Keratinocyte (primary cell): ENCODE measurements at places on chromosomes 12 and 14. TPM values are rescaled to one million over a fixed set of nuclear protein-coding genes. Genes with fewer than 3 reads are reported as not detected.

DNA sequence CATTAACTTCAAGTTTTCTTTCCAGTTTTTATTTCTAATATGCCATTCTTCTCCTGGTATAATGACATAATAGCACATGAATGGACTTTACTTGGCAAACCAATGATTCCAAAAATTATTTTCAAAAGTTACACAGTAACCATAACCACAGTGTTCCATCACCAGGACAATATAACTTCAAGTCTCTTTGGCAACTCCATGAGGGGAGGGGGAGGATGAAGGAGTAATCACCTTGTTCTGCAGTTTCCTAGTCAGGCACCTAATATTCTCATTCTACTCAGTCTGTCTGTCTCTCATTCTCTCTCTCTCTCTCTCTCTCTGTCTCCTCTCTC, 66.6 kb downstream of the BTG1 start:
- no peak for DNase-seq

- DNase-seq, result no peak
Measured at GRCh38 chr12:108724054-108724889, 7.0 kb downstream of the CORO1C start.

DNA sequence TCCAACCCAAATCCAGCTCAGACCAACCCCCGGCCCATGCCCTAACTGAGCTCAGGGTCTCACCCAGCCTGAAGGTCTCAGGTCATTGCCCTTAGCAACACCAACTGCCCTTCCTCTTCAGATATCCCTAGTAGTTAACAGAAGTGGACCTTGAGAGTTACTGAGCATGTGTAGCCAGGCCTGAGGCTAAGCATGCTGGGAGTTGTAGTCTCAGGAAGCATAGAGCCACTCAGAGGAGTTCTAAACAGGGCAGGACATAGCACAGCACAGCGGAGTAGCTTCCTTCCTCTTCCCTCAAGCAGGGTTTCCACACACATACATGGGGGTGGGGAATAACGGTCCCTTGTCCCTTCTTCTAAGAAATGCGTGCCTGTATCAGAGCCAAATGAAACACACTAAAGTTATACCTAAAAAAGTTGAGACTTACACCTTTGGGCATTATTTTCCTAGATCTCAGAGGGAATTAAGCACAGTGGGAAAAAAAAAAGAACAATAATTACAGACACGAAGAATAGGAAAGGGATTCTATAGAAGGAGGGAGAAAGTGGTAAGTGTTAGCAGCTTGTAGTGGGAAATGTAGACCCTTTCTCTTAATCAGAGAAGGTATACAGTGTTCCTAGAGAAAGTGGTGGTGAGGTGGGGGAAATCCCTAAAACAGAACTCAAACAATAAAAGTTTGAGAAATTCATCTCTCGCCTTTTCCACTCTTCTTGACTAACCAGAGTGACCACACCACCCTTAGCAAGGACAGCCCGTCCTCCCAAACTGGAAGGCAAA, 4.4 kb downstream of the KMT2D start:
- DNase-seq, result peak; percentile 36

The SMCO2 gene
- polyA plus RNA-seq, result 0.22 to 0.70 TPM (median 0.49 TPM) in 3 replicates

DNA sequence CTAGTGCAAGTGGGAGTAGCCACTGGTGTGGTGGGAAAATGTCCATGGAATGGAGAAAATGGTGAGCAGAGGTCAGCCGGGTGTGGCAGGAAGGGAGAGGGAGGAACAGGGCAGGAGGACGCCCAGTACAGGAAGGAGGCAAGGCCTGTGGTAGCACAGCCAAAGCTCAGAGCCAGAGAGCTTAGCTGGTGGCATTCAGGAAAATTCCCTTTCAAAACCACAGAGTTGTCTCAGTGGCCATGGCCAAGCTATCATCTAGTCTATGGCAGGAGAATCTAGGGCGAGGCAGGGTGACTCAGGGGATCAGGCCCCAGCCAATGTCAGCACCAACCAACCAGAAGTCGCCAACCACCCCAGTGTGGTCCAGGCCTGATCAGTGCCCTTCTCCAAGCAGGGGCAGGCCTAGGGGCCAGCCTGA, 67.7 kb upstream of the DDX11 start:
- no peak for DNase-seq

DNA sequence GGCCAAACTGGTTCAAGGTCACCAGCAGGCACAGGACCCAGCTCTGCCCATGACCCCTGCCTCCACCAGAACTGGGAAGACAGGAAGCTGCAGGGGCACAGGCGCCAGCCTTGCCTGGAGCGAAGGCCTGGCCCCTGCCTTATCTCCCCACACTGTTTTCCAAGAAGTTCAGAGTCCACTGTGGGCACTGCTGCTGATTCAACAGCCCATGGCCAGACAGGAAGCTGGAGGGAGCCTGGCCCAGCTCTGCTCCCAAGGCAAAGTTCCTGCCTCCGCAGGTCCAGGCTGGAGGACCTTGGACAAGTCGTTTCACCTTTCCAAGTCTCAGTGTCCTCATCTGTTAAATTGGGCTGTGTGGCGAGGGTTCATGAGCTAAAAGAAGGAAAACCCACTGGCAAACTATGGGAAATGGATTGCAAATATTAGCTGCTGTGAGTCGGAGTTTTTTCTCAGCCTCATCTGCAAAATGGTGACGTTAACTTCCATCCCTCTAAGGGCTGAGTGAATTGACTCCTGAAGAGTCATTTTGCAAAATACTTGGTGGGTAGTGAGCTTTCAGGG, 1.2 kb downstream of the PHETA1 start:
- DNase-seq, result no peak

GRCh38 chr14:53780051-53780555, 176.5 kb downstream of the BMP4 start:
- no peak for DNase-seq

GRCh38 chr12:123097561-123098084, 53.3 kb downstream of the PITPNM2 start:
- no peak for DNase-seq

GRCh38 chr12:54958048-54958658, 26.4 kb downstream of the TESPA1 start:
- peak; percentile 54 for DNase-seq

DNA sequence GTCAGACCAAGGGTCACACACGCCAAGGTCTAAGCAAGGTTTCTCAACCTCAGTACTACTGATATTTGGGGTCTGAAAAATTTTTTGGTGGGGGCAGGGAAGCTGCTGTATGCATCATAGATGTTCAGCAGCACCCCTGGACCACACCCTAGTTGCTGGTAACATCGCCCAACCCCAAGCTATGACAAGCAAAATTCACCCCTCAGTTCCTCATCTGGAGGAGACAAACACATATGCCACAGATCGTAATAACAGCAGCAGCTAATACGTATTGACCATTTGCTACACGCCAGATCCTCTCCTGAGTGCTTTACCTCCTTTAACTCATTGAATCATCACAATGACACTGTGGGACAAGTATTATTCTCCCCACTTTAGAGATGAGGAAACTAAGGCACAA, 46.4 kb downstream of the ACTN1 start:
- no peak for DNase-seq

The FAIM2 gene
- 0.07 TPM in 1 of 3 replicates, not detected in the others for polyA plus RNA-seq

DNA sequence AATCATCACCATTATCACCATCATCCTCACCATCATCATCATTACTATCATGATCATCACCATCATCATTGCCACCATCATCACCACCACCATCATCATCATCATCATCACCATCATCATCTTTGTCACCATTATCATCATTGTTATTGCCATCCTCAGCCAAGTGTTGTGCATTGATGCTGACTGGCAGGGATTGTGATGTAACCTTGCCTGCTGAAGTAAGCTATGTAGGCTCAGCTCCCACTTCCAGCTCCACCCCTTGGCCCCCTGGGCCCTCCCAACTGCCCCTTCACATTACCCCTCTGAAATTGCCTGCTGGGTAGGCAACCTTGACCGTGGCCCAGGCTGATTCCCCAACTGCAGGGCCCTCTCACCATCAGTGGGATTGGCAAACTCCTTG, 37.6 kb downstream of the SVOP start:
- no peak for DNase-seq

The NELL2 gene
- 0.23 to 0.58 TPM (median 0.40 TPM) in 3 replicates for polyA plus RNA-seq

The GPD1 gene
- 0.13 to 0.22 TPM (median 0.17 TPM) in 3 replicates for polyA plus RNA-seq

DNA sequence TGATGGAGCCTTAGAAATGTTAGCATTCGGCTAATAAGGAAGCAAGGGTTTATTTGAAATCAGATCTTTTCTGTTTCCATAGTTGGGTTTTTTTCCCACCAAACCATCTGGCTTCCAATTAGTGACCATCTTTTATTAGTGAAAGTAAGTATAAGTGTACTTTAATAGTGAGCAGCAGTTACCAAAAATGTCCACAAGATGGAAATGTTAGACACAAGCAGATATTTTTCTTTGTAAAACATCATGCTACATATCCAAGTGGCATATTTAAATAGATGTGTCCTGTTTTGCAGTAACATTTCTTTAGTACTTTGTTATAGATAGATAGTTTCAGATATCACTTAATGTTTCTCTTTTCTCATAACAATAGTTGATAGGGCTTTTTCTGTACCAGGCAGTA, 28.8 kb downstream of the YEATS4 start:
- no peak for DNase-seq

The MYL2 gene
- 0.08 to 0.41 TPM in 2 of 3 replicates, not detected in the other for polyA plus RNA-seq

The CYP27B1 gene
- 19.0 to 40.5 TPM (median 33.6 TPM) in 3 replicates for polyA plus RNA-seq

The OXA1L gene
- 129 to 150 TPM (median 130 TPM) in 3 replicates for polyA plus RNA-seq

DNA sequence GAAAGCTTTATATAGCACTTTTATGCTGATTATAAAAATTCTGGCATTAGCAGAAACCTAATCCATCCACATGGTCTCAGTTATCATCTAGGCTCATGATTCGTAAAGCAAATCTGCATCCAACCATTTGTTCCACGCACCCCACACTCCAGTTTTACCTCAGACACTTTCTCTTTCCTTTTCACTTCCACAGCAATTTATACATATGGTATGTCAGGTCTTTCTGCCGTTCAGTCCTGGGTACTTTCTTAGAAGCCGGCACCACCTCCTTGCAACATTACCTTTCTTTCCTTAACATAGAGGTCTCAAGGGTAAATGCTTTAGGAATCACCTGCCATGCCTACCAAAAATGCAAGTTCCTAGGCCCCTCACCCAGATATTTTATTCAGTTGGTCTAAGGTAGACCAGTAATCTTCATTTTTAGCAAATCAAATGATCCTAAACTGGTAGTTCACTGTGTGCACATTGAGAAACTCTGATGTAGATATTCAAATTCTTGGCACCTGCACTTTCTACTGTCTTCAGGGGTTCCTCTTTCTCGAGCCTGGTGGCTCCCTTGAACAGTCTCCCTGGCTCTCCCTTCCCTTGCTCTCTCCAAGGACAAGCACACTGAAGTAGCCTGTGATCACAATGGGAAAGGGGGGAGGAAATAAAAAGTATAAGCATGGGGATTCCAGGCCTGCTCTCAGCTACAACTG, 2.8 kb upstream of the KRAS start:
- no peak for DNase-seq

DNA sequence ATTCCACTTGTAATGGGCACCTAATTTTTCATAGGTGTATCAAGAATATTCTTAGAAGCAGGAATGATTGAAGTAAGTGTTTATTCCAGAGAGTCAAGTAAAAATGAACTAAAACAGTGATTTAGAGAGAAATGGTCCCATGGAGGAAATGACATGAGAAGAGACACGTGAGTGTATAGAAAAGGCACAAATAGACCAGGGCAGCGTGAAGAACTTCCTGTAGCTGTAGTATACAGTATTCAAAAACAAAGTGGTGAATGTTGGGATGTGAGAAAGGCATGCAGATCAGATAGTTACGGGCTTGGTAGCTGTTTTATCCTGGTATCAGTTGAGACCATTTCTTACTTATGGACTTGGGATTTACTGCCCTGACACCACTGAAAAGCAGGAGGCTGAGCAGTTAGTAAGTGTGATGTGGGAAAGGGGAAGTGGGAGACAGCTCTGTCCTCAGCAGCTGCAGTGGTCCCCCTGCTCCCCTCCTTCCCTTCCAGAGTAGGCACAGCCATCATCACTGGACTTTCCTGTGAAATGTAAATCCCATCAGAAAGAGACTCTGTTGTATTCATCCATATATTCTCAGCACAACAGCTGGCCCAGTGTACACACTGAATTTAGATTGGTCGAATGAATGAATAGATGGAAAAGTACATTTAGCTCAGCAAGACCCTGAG, 16.8 kb upstream of the TESPA1 start:
- DNase-seq, result no peak

GRCh38 chr14:22384167-22384549, 204.9 kb downstream of the DAD1 start:
- no peak for DNase-seq

DNA sequence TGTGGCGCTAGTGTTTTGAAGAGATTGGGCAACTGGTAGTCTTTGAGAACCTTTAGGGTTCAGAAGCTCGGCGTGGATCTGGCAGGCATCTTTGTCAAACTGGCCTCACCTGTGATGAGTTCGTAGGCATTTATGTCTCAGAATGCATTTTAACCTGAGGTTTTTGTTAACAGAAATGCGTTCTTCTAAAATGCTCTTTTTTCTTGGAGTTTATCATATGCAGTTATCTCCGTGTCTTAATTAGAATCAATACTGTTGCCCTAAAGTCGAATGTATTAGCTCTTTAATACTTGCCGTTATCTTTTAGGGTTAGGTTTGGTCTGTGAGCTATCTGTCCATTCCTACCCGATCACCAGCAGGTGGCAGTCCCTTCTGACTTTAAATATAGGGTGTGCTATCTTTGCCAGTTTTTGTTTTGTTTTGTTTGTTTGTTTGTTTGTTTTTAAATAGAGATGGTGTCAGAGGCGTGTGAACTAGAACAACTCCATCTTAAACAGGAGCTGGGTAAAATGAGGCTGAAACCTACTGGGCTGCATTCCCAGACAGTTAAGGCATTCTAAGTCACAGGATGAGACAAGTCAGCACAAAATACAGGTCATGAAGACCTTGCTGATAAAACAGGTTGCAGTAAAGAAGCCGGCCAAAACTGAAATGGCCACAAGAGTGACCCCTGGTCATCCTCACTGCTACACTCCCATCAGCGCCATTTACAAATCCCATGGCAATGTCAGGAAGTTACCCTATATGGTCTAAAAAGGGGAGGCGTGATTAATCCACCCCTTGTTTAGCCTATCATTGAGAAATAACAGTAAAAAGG, 1.4 kb downstream of the ATF1 start:
- DNase-seq, result no peak

The ADGRD1 gene
- polyA plus RNA-seq, result not detected in 3 replicates

The ABCC9 gene
- polyA plus RNA-seq, result under 0.01 to 0.01 TPM in 2 of 3 replicates, not detected in the other

DNA sequence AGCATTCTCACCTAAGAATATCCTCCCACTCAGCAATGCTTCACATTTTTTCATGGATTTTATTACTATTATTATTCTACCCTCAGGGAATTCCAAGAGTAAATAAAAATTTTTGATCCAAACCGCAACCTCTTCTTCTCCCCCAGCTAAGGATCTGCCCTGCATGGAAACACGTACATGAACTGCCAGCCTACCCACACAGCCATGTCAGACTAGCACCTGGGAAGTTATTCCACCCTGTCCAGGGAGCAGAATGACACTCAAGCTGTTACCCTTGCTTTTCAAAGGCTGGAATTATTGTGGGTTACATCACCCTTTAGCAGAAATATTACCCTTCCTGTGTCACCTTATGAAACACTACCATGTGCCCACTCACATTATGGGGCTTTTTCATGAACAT, 227.3 kb upstream of the USP15 start:
- DNase-seq, result no peak

The GUCY2C gene
- 0.03 to 0.06 TPM (median 0.03 TPM) in 3 replicates for polyA plus RNA-seq

DNA sequence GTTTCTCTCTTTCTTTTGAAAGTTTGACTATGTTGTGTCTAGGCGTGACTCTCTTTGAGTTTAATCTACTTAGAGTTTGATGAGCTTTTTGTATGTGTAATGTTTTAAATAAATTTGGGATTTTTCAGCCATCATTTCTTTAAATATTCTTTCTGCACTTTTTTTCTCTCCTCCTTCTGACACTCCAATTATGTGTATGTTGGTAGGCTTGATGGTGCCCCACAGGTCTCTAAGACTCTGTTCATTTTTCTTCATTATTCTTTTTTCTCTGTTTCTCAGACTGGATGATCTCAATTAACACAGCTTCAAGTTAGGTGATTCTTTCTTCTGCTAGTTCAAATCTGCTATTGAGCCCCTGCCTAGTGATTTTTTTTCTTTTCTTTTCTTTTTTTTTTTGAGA, 14.5 kb upstream of the CCND2 start:
- DNase-seq, result no peak

The ALX1 gene
- polyA plus RNA-seq, result not detected in 3 replicates
